ENCODE measurements at places on chromosomes 7 and 10. TPM values are rescaled to one million over a fixed set of nuclear protein-coding genes. Genes with fewer than 3 reads are reported as not detected.

TEX36 gene
- not detected for total RNA-seq

TMEM60 gene
- total RNA-seq: 19.0 TPM

ITIH2 gene
- not detected for total RNA-seq

LHPP gene
- total RNA-seq: 72.3 TPM

PDZD7 gene
- 0.35 TPM for total RNA-seq

Measured in pericardium fibroblast (primary cell).